ENCODE measurements at places on chromosomes 7 and 10.

DNA sequence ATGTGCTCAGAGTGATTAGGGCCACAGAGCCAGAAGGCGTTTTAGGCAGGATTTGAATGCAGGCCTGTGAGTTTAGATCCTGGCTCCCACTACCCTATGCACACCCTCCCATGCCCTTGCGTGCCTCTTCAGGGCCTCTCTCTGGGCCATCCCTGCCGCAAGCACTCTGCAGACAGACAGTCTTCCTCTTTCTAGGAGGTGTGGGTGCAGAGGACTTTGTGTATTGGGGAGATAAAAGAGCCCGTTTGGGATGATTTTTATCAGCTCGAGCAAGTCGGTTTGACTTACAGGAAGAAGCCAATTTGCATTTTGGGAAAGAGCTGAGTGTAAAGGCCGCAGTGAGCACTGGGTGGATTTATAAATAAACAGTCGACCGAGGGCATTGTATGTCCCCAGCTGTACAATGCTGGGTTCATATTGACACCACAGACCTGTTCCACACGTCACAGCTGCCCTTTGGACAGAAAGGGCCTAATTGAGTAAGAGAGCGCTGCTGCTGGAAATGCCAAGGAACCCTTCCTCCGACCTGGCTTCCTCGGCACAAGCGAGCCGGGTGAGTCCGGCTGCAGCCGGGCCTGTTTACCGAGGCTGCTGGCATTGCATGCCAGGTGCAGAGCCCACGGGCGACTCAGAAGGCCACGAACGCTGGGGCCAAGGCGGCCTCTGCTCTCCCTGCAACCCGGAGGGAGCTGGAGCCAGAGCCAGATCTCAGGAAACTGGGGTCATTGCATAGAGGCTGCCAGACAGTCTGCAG, 25.1 kb downstream of the ZMIZ1 start:
- DNase-seq, result peak; percentile 65

DNA sequence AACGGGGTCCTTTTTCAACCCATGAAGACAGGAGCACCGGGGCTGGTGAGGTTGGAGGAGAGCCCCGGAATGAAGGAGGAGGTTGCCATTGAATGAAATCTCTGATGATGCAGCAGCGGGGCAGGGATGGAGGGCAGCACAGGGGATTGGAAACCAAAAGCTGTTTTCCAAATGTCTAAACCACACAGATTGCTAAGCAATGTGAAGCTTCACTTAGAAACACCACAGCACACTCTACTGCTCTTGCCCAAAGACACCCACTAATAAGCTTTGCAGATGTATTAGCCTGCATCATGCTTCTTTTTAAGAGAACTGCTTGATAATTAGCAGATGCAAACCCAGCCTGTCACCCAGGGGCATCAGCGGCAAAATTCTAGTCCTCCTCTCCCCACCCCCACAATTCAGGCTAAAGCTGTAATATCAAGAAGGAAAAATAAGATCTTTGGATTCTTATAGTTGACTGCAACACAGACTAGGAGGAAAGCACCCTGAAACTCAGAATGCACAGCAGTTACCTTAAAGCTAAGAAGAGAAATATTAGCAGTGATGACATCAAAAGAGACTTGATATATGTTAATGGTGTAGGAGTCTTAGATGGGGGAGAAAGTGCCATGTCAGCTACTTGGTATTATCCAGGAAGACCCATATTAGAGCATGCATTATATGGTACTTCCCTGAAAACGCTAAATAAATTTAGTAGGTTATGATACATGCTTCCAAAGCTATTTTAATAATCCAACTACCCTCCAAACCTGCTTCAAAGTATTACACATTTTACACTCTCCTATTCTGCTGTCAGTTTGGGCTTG, 666.7 kb downstream of the KCNMA1 start:
- no peak for DNase-seq

DNA sequence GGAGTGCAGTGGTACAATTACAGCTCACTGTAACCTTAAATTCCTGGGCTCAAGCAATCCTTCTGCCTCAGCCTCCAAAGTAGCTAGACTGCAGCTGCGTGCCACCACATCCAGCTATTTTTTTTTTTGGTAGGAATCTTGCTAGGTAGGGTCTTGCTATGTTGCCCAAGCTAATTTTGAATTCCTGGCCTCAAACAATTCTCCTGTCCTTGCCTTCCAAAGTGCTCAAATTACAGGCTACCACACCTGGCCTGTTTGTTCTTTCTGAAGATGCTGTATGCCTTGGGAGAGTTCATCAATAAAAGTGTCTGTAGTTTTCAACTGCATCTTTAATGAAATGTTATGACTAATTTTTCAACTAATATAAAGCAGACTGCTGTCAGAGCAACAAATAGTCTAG, 452 bp downstream of the SAMD9 start:
- DNase-seq, result no peak

GRCh38 chr10:30589441-30589840, 40.1 kb downstream of the LYZL2 start:
- no peak for DNase-seq

GRCh38 chr7:5824297-5824610, 42.8 kb upstream of the RNF216 start:
- no peak for DNase-seq

DNA sequence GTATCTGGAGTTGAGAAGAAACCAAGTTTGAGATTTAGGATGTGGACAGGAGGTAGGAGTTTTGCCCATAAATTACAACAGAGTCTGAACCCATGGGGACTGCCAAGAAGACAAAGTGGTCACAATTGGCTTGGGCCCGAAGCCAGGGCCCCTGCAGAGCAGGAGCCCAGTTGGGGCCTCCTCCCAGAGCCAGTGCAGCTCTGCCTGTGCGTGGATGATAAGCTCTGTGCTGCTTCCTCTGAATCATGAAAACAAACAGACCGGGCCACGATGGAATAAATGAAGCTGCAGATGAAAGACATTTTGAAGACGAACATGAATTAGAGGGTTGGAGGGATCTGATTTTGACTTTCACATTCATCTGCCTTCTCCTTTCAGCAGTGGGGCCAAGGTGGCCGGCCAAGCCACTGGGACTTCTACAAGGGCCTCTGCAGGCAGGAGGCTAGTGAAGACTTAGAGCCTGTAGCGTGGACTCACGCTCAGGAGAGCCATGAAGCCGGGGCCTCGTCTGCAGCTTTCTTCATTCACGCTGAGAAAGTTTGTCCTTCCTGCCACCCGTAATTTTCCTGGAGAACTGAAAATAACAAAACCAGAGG, 156.8 kb upstream of the LYZL1 start:
- peak; percentile 84 for DNase-seq

All from MG63 (cell line).